AG10803 (cell line): ENCODE measurements at places on chromosomes 16 and 17.

- no peak for DNase-seq
Observed at GRCh38 chr17:64058621-64059020, 38.2 kb upstream of the ICAM2 start.

GRCh38 chr17:36979565-36979941 lies 30.8 kb downstream of the AATF start:
- DNase-seq: no peak

DNA sequence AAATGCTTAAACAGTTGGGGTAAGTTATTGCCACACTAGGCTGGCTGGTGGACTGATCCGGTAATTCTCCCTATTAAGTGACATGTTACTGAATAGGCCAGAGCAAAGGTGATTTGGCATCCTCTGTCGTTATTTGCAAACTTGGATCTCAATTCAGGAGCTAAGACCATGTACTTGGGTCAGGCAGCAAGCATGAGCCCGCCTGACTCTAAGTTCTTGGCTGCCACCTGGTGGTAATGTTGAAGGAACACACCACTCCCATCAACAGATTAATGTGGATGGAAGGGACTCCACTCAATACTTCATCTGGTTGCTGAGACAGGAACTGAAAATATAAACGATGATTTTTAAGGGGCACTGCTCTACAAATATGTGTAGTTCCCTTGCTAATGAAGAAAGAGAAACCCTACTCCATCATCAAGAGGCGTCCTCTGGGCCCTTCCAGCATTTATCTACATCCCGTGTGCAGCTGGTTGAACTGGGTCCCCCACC lies 70.8 kb downstream of the EMP2 start:
- DNase-seq: peak; percentile 83

GRCh38 chr17:7352503-7352889 lies 534 bp downstream of the KCTD11 start:
- DNase-seq: no peak

DNA sequence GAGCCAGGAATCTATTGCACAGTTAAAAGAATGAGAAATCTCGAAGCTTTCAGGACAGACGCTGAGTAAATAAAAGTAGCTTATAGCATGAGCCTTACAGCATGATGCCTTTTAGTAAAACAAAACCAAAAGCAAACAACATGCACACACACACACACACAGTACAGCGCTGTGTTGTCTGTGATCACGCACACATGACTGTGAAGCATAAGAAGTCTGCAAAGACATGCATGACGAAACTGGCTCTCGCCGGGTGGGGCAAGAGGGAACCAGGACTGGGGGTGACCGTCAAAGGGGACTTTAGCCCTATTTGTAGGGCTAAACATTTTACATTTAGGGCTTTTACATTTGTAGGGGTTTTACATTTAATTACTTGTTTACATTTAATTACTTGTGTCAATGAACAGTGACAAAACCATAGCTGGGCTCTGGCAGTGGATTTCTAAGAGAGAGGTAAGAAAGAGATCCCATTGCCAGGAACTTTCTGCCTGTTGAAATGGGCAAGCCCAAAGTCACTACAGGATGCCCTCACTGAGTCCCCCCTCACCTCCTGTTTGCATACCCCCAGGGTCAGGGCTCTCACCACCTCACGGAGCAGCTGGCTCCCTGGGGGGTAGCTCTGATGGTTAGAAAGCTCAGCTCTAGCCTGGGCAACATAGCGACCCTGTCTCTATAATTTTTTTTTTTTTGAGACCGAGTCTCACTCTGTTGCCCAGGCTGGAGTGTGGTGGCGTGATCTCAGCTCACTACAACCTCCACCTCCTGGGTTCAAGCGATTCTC lies 2.0 kb upstream of the TNFRSF13B start:
- DNase-seq: no peak

DNA sequence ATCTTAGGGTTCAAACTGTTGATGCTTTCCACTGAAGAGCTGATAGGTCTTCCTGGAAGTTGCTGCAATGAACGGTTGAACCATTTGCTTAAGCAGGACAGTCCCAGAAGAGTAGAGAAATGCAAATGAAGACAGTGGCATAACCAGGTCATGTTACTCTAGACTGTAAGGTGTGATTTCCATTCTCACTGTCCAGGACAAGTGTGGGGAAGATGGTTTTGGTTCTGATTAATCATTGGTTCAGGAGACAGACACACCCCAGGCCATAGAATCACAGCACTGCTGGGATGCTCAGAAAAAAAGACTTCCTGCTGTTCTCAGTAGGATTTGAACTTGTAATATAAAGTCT lies 34.8 kb upstream of the XYLT2 start:
- no peak for DNase-seq

DNA sequence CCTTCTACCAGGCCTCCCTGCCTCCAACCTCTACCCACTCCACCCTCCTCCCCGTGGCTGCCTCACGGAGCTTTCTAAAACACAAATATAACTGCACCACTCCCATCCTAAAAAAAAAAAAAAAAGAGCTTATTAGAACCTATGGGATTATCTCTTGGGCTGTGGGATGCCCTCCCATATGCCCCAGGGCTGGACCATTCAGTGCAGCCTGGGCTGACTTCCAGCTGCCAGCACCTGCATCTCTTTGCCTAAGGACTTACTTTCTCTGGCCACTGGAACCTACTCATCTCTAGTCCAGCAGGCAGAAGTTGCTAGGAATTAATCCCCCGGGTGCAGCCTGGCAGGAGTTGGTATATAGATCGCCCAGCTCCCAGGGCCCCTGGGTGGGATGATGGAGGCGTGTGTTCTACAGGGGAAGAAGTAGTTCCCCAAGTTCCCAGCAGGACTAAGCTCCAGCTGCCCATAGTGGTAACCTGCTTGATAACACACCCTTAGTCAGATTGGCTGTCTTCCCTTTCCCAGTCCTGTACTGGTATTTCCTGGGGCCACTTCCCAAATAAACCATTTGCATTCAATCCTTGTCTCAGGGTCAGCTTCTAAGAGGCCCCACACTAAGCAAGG lies 10.3 kb downstream of the MPP3 start:
- DNase-seq: no peak

- DNase-seq: no peak
Observed at GRCh38 chr16:4231367-4231766, 10.5 kb downstream of the SRL start.

- DNase-seq: peak; percentile 68
Observed at GRCh38 chr17:59435238-59435637, 103.8 kb downstream of the YPEL2 start.

- no peak for DNase-seq
Observed at GRCh38 chr17:5527601-5528250, 41.4 kb downstream of the MIS12 start.

DNA sequence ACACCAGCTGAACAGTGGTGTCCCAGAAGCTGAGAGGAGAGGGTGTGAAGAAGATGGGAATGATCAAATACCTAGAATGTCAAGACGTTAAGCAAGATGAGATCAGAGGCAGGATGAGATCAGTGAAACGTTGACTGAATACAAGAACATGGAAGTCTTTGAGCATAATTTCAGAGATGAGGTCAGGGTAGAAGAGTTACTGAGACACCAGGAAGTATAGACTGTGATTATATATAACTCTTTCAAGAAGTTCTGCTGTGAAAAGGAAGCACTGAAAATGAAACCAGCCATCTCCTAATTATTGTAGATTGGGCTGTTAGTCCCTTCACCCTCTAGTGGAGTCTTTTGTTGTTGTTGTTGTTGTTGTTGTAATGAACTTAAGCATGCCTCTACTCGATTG lies 9.1 kb downstream of the SHCBP1 start:
- no peak for DNase-seq

- DNase-seq: no peak
Observed at GRCh38 chr17:17059301-17059890, 17.1 kb downstream of the MPRIP start.

DNA sequence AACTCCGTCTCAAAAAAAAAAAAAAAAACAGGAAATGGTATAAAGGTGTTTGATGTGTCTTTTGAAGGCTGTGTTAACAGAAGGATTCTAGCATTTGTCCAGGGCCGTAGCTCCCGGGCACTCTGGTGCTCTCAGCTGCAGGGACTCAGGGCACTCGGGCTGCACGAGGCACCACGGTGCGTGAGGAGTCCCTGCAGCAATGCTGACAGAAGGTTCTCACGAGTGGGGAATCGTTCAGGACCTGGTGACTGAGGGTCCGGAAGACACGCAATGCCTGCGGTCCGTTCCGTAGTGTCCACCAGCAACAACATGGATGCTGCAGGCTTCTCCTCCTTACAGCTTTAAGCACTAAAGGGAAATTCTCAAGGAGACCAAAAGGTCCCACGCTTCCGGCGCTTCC lies 12.6 kb upstream of the FAAP100 start:
- DNase-seq: no peak

- DNase-seq: no peak
Observed at GRCh38 chr17:40598301-40598618, 33.0 kb upstream of the CCR7 start.

DNA sequence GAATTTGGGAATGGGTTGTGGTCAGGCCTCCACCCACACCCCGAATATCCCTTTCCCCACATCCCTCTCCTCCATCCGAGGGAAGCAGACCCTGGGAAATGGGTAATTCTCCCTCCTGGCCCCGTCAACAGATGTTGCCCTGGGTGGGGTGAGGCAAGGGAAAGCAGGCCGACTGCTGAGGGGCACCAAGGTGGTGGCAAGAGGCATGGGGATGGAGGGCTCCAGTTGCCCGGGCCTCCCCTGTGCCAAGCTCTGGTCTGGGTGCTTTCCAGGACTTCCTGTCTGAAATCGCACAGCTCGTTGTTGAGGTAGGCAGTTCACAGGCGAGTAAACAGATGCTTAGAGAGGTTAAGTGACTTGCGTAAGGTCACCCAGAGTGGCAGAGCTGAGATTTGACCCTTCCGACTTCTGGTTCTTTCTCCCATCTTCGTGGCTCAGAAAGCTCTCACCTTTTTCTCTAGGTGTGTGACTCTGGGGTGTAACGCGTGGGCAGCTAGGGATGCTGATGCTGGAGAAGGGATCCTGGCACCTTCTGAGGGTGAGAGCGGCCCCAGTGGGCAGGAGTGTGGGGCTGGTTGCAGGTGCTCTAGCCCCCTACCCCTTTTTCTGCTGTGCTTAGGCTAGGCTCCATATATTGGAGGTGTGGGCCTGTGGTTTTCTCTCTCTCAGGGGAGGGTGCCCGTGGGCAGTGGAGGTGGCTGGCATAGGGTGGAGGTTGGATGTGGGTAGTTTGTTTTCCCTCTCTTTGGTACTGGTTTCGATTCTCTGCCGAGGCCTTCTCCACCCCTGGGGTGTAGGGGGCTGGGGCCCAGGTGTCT lies 17.2 kb downstream of the RARA start:
- no peak for DNase-seq

- DNase-seq: no peak
Observed at GRCh38 chr17:40777971-40778370, 4.4 kb downstream of the KRT27 start.

DNA sequence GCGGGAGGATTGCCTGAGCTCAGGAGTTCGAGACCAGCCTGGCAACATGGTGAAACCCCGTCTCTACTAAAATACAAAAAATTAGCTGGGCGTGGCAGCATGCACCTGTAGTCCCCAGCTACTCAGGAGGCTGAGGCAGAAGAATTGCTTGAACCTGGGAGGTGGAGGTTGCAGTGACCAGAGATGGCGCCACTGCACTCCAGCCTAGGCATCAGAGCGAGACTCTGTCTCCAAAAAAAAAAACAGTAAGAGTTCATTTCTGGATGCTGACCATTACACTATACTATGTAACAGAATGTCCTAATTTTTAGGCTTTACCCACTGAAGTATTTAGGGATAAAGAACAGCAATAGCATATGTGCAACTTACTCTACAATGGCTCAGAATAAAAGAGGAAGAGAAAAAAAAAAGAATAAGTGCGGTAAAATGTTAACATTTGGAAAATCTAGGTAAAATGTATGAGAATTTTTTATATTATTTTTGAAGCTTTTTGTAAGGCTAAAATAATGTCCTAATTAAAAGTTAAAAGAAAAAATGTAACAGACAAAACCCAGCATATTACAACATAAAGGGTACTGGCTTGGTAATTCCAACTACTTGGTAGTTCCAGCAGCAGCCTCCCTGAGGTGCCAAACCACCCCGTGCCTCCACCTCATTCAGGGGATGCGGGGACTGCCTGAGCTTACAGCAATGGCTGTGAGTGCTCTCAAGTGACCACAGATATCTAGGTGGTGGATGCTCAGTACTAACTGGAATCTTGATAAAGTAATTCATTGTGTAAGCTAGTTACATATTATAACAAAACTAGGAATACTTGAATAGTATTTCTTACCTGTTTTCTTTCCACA lies 10.9 kb downstream of the COPS3 start:
- DNase-seq: no peak
